Occipital lobe (tissue), 3 donors: ENCODE measurements at places on chromosomes 5 and 9. TPM values are rescaled to one million over a fixed set of nuclear protein-coding genes. Genes with fewer than 3 reads are reported as not detected.

DNA sequence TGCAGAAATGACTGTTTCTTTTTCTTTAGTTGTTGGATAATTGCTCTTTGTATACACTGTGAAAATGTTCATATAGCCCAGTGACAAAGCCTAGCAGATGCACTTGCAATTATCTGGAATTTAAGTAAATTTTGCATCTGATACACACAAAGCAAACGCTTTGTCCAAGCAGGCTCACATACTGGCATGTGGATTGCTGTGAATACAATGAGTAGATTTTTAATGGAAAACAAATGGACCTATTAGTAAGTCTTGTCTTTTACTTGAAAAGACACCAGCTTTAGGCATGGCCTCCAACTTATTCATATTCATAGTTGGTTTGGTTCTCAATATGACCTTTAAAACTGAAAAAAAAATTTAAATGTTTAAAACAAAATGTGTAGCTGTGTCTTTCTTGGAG, 1299.8 kb upstream of the WWC1 start:
- DNase-seq, result no peak

The NR4A3 gene
- 8.7 TPM for total RNA-seq

GRCh38 chr5:95921501-95921900, 40.1 kb downstream of the ELL2 start:
- DNase-seq, result no peak

The COL23A1 gene
- total RNA-seq, result 0.16 TPM

DNA sequence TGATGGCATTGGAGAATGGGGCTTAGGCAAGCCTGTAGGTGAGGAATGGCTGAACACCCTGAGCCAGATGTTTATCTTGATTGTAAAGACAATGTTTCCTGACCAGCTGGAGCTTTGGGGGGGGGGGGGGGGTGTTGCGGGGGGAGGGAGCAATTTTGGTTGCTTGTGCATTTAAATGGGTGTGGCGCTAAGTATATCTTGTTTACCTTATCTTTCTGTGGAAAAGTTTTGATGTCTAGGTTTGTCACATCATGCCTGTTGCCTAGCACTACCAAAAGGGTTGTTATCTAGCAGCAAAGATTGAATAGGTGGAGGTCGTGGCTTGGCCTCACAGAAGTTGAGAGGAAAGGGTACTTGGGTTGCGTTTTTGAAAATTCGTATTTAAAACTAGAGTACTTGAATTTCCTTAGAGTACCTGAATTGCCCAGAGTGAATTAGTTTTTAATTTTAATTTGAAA, 1.3 kb downstream of the SMAD5 start:
- no peak for DNase-seq

DNA sequence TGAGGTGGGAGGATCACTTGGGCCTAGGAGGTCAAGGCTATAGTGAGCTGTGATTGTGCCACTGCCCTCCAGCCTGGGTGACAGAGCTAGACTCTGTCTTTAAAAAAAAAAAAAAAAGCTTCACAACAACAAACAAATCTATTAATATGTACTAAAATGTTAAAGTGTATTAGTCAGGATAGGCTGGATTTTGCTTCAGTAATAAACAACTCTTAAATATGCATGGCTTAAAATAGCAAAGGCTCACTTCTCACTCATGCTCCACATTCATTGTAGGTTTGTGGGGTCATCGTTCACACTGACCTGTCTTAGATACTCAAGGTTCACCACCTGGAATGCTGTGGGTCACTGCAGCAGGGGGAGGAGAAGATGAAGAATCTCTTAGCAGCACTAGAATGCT, 33.8 kb upstream of the COL15A1 start:
- no peak for DNase-seq

The SLC27A6 gene
- 0.62 TPM for total RNA-seq

The OTP gene
- not detected for total RNA-seq

DNA sequence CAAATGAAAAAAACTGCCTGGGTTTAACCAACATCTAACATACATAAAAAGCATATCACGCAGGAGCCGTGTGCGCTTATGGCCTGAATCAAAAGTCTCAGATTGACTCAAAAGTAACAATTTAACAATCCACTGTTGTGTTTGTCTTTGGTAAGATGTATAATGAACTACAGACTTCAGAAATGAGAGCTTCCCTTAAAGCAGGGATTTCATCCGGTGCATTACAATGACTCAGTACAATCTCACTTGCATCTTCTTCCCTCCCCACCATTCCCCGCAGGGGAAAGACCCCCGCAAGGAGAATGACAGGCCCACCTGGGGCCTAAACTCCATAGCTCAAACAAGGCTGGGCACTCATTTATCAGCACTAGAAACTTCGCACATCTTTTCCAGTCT, 1.4 kb downstream of the ZFR start:
- DNase-seq, result no peak

DNA sequence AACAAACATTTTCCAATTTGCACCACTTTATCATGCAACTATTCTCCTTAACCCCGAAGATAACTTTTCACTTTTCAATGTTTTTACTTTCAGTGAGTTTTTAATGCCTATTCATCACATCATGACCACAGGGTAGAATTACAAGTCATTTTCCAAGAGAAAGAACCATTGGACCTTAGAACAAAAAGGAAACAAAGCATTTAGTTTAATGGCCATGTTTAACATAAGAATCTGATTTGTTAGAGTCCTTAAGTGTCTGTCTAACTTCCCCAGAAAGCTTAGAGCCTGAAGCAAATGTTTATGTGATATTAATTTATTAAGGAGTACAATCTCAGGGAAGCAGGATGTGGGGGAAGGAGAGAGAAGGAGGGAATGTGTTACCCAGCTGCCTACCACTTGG, 325.8 kb upstream of the RIOK2 start:
- no peak for DNase-seq

DNA sequence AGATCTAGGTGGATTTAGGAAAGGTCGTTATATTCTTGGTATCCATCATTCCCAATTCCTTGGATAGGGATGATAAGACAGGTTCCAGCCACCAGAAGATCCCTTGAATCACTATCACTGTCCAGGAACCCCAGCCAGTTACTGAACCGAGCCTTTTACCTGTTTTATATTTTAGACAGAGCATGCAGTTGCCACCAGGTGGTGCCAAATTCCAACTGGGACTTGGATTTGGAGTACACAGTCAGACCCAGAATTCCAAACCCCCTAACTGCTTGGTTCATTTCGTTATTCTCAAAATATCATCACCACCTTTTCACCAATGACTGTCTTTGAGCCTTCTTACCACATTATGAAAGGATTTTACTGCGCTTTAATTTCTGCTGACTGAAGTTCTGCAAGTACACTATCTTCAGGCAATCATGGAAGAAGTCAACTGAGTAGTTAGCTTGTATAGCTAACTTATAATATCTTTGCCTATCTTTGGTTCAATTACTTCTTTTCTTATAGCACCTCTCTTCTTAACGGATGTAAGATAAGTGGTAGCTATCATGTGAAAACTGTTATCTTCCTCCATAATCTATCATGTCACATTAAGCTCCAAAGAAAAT, 191.8 kb downstream of the PRR16 start:
- DNase-seq, result no peak

DNA sequence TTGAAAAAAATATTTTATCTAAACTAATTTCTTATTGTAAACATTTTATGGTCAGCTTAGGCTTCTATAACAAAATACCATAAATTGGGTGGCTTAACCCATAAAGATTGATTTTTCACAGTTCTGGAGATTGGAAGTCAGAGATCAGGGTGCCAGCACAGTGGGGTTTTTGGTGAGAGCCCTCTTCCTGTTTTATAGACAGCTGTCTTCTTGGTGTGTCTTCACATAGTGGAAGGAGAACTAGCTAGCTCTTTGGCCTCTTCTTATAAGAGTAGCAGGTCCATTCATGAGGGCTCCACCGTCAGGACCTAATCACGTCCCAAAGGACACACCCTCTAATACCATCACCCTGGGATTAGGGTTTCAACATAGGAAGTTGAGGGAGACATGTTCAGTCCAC, 26.6 kb downstream of the OTULINL start:
- no peak for DNase-seq

- no peak for DNase-seq
Measured at GRCh38 chr9:35367451-35367850, 122.5 kb upstream of the RUSC2 start.

- no peak for DNase-seq
Measured at GRCh38 chr9:29691758-29692407, 2118.6 kb upstream of the C9orf72 start.

The LRSAM1 gene
- 23.7 TPM for total RNA-seq

The APBA1 gene
- 29.0 TPM for total RNA-seq

- no peak for DNase-seq
Measured at GRCh38 chr5:119393746-119394145, 37.9 kb downstream of the TNFAIP8 start.

- no peak for DNase-seq
Measured at GRCh38 chr9:3043369-3043768, 199.5 kb upstream of the PUM3 start.

- no peak for DNase-seq
Measured at GRCh38 chr9:70795841-70796240, 325.6 kb downstream of the TRPM3 start.

The C5orf52 gene
- not detected for total RNA-seq

- no peak for DNase-seq
Measured at GRCh38 chr9:105332471-105332870, 88.0 kb downstream of the SLC44A1 start.

- DNase-seq, result peak; percentile 75
Measured at GRCh38 chr9:96654450-96655197, 493 bp downstream of the PRXL2C start.

GRCh38 chr5:171102877-171103610, 206.0 kb upstream of the TLX3 start:
- DNase-seq, result no peak

- DNase-seq, result no peak
Measured at GRCh38 chr9:14313378-14313940, 482 bp downstream of the NFIB start.

The BNC2 gene
- 1.6 TPM for total RNA-seq

DNA sequence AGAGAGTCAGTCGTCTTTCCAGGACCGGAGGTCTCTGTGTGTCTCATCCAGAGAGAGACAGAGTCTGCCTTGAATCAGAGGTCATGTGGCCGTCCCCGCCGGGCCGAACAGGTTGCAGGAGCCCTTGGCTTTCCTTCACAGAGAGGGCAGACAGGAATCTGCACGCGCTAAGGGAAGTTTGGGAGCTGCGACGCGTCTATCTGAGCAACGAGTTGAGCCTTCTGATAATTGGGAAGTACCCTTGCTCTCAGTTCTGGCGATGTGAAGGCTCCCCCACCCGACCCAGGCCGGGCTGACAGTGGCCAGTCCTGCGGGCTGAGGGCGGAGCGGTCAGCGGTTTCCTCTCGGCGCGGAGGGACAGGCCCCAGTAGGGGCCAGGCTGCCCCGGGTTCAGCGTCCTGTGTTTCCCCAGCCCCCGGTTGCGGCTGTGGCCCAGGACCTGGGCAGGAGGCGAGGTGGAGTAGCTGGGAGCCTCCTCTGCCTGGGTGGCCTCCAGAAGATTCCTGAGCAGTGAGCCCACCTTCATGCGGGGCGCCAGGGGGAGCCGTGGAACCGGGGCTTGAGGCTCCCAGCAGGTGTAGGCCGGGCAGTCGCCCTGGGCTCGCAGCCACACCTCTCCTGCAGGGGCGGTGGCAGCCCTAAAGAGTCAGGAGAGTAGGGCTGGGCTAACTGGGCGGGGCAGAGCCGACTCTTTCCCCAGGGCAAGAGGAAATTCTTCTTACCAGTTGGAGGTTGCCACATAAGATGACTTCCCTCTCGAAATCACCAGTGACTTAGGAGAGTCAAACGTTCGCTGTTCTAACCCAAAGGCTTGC, 13.9 kb downstream of the NR2F1 start:
- no peak for DNase-seq

- DNase-seq, result no peak
Measured at GRCh38 chr5:44242791-44243190, 146.4 kb downstream of the FGF10 start.

- DNase-seq, result no peak
Measured at GRCh38 chr5:147956064-147956841, 49.9 kb upstream of the C5orf46 start.

DNA sequence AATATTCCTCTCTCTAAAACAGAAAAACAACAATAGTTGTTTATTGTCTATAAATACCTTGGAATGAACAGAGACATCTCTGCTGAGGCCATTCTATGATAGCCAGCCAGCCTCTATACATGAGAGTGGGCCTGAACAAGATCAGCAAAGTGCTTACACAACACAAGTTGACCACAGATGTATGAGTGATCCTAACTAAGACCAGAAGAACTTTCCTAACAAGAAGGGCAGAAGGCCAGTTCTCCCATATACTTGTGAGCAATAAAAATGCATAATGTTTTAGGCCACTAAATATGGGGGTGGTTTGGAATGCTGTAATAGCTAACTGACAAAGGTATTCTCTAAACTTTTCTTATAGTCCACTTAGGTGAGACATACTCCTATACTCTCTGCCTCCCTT, 345.7 kb downstream of the SPATA31D1 start:
- DNase-seq, result no peak

The LSM11 gene
- total RNA-seq, result 90.5 TPM

- no peak for DNase-seq
Measured at GRCh38 chr5:32538031-32538547, 47.3 kb upstream of the SUB1 start.

DNA sequence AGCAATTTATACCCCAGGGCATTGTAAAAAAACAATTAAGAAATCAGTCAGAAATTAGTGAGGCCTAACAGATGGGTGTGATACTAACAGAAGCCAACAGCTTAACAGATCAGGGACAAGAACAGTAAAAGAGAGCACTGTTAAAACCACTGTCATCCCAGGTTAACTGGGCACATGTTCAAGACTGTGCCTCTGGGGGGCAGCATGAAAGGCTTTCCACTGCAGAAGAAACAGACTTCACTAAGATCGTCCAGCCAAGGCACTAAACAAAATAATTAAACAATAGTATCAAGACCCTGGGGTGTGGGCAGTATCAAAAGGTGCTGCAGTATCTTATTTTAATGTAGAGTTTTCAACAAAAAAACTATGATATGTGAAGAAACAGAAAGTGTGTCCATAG, 43.5 kb downstream of the FBN2 start:
- DNase-seq, result no peak

The ISCA1 gene
- 94.2 TPM for total RNA-seq
